ENCODE measurements at places on chromosomes 2 and 18.

DNA sequence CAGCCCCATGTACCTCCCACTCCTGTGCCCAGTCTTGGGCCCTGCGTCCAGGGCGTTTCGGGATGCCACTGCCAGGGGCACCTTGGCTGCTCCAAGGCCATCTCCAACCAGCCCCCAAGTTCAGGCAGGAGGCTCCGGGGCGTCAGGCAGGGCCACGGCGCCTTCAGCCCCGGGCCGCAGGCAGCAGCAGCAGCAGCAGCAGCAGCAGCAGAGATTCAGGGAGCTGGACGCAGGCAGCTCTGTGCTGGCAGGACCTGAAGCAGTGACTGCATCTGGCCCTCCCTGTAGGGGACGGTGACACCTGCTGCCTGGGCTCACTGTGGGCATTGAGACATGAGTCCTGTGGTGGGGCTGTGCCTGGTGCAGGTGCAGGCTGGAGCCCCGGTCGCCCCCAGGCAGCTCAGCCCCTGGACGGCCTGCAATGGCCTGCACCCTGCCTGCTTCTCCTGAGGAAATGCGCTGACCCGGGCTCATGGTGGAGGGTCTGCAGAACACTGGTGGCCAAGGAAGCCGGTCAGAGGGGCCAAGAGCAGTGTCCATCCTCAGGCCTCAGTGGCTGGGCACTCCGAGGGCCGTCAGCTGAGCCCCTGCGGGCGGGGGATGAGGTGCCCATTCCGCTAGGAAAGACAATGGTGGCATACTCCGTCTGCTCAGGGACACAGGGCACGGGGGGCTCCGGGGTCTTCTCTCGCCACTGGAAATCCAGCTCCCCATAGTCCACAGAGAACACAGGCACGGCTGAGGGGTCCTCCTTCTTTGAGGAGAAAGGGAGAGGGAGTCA, 8.0 kb downstream of the PDCD1 start:
- peak; percentile 57 for DNase-seq

DNA sequence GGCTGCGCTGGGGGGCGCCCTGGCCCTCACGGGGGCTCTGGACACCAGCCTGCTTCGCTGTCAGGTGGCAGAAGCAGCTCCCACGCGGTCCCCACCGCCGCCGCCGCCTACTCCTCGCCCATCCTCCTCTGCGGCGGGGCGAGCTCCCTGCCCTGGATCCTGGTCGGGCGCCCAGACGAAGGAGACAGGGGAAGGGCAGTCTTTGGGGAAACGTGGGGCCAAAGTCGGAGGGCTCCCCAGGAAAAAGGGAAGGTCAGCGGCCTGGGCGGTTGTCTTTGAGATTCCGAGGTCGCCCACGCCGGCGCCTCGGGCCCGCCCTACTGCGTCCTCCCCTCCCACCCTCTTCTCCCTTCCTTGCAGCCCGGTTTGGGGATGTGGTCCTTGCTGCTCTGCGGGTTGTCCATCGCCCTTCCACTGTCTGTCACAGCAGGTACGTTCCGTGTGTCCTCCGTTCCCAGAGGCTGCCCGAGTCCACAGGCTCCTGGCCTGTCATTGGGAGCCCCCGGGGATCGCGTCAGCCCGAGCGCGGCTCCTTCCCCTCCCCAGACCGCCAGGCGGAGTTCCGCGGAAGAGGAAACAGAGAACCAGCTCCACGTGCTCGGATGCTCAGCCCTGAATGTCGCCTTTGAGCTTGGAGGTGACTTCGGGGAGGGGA, 800 bp downstream of the IL1RL2 start:
- peak; percentile 79 for DNase-seq

DNA sequence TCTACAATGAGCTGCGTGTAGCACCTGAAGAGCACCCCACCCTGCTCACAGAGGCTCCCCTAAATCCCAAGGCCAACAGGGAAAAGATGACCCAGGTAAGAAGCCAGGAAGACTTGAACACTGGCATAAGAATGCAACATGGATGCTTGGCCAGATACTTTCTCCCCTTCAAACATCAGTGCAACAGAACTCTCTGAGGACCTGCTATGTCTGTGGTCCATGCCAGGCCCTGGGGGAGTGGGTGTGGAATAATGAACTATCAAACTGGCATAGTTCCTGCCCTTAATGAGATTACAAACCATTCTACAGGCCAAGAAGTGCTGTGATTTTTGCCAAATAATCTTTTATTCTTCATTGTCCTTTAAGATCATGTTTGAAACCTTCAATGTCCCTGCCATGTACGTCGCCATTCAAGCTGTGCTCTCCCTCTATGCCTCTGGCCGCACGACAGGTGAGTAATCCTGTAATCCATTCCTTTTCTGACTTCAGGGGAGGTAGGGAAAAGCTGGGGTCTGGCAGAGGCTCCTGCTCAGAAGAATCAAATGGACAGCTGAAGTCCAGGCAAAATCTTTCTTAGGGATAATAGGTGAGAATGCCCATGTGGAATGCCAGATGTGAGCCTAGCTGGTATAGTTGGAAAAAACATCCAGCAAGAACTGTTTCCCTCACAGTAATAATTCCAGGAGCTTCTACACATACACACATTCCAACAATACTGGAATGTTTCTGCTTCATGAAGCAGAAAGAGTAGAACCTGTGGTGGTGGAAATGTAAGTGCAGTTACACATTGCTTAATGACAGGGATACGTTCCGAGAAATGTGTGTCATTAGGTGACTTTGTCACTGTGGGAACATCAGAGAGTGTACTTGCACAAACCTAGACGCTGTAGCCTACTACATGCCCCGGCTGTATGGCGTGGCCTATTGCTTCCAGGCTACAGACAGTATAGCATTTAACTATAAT, 16.2 kb downstream of the ACTG2 start:
- DNase-seq = peak; percentile 48

- no peak for DNase-seq
These were observed 181.6 kb downstream of the BCL2 start for GRCh38 chr18:63137999-63138435.

GRCh38 chr2:10629819-10630532, 59.8 kb downstream of the NOL10 start:
- no peak for DNase-seq
